ENCODE measurements at places on chromosomes 3 and 15.
A peak's percentile ranks its signal among the peaks of the same experiment; 100 is the strongest.

GRCh38 chr15:63371297-63371918, 10.2 kb downstream of the CA12 start:
- DNase-seq = no peak

DNA sequence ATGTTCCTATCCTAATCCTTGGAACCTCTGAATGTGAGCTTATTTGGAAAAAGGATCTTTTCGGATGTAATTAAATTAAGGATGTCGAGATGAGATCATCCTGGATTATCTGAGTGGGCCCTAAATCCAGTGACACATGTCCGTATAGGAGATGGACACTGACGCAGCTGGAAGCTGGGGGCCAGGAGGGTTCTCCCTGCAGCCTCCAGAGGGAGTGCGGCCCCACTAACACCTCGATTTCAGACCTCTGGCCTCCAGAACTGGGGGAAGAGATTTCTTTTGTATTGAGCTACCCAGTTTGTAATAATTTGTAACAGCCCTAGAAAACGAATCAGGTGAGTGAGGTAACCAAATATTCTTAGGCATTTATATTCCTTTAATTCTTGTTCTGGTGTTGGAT, 2.5 kb downstream of the DNAJB8 start:
- no peak for DNase-seq

DNA sequence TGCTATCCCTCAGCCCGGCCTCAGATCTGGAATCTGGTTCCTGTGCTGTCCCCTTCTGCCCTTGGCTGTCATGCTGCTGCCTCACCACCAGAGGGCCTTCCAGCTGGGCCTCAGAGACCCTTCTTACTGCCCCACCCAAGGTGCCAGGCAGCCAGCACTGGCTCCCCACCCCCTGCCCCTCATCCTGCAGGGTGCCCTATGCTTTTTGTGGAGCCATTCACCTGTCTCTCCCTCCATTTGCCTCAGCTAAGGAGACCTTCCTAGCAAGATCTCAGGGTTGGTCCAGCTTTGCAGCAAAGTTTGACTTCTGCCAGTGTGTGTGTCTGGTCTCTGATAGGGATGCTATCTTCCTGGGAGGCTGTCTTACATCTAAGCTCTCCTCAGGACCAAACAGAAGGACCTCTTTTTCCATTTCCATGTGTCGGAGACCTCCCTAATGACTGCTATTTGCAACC, 1.9 kb upstream of the VWA5B2 start:
- peak; percentile 33 for DNase-seq

DNA sequence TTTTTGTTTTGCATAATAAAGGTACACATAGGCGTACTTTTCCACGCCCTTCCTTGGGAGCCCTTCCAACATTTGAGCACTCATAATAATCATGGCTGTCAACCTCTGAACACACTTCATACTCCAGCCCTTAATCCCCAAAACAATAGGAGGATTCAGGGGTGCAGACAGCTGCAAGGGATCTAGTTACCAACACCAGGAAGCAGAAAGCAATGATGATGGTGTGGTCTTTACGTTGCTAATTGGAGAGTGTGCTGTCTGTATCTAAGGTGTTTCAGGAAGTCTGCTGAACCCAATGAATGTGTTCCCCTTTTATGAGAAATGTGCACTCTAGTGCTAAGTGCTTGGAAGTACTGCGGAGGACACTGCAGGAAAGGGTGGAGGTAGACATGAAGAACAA, 60.3 kb upstream of the PDZRN3 start:
- DNase-seq = no peak

DNA sequence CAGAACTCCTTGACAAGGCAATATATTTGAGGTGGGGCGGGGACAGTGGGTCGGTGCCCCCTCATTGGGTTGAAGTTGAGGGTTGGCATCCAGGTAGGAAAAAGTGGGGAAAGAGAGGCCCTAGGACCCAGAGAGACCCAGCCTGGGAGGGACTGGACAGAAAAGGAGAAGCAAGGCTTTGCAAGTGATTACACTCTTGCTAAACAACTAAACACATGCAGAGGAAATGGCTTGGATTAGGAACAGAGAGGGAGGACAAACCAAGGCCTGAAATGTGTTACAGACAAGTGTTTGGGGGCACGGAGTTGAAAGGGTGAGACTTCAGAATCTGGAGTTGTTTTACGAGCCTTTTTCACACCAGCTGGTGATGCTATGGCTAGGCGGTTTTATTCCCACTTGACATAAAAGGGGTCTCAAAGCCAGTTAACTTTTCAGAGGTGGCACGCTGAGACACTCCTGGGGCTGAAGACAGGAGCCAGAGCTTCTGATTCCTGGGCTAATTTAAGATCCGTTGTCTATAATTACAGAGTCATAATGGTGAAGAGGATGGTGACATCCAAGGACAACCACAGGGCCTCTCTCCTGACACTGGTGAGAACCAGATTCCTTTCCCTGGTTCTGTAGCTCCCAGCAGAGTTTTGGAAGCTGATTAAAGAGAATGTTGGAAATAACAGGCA, 7.7 kb upstream of the KCTD6 start:
- DNase-seq = no peak

GRCh38 chr3:58528629-58529028, 8.4 kb downstream of the ACOX2 start:
- DNase-seq = no peak

DNA sequence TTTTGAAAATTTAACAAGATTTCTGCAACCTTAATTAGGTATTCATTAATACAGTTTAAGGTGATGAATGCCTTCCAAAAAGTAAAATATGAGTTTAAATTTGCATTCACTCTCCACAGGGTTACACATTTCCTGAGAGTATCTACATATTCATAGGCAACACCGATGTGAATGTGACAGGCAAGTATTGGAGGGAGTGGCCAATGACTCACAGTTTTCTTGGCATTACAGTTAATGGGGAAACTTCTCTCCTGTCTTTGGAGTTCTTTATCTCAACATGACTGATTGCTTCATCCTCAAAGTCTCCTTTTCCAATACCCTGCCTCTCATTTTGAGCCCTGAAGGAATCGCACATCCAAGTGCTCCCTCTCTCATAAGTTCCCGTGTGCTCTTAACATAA, 181.9 kb upstream of the CHL1 start:
- no peak for DNase-seq

DNA sequence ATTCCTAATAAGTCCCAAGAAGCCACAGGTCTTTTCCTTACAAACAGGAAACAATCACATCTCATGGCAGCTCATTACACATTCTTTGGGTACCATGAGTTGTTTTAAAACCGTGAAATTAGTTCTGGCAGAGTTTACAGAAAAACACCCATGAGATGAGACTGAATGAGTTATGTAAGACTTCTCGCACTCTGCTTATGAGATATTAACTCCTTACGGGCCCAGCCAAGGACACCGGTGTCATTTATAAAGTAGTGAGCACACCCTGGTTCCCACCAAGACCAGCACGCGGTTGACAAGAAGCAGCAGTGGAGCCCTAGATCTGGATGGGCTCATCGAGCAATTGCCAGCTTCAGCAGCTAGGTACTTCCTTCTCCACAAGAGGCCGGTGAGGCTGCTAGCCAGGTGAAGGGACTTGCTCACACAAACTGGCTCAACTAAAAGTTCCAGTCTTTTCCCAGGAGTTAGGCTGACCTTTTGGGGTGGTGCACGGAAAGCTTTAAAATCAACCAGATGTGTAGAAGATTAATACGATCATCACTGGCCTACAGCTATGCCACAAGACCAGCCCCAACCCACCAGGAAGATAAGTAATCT, 318.6 kb upstream of the ICE2 start:
- no peak for DNase-seq

DNA sequence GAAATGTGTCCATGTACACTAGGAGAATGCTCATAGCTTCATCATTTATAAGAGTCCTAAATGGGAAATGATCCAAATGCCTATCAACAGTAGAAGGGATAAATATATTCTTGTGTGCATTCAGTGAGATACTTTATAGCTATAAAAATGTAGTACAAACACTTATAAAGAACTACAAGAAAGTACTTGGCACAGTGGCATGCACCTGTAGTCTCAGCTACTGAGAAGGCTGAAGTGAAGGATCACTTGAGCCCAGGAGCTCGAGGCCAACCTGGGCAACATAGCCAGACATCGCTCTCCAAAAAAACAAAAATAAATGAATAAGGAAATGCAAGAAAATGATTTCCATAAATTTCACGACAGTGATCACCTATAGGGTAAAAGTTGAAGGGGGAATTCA, 3.6 kb upstream of the FBXL2 start:
- no peak for DNase-seq

DNA sequence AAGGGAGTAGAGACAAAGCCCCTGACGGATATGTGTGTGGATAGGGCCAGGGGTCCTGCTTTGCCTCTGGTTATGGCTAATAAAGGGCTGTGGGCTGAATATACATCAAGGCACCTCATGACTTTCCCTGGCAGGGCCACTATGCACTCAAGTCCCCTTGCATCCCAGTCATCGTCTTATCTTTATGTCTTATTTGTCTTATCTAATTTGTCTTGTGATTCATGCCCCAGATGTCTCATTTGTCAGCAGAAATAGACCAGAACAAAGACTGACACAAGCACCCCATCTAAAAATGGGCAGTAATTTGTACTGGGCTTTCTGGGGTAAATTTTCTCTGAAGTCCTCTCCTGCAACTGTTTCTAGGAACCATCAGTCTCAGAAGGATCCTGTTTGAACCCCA, 68.6 kb downstream of the ITGA11 start:
- DNase-seq = no peak

GRCh38 chr15:48085591-48085930, 35.2 kb upstream of the SLC24A5 start:
- DNase-seq = no peak

DNA sequence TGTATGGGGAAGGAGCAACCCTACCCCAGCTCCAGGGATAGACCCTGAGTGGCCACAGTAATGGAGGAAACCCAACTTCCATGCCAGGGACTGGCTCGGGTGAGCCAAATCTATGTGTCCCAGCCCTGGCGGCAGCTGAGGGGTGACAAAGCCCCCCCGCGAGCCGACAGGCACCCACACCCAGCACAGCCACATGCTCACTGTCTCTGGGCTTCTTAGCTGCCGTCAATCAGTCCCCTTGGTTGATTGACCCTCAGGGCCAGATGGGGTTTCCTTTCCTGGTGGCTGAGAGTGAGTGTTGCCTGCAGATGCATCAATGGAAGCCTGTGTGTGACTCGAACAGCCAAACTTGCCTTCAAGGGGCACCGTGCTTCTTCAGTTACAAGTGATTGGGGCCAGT, 2.1 kb upstream of the OCA2 start:
- no peak for DNase-seq

- no peak for DNase-seq
Observed at GRCh38 chr3:101588616-101589015, 14.6 kb downstream of the PCNP start.

GRCh38 chr3:157582637-157582973, 79.4 kb upstream of the VEPH1 start:
- no peak for DNase-seq

GRCh38 chr3:124131158-124131557, 139.2 kb upstream of the ROPN1 start:
- DNase-seq = no peak

GRCh38 chr3:43223670-43224364, 62.5 kb upstream of the SNRK start:
- no peak for DNase-seq

GRCh38 chr3:138939561-138940241, 7.2 kb downstream of the FOXL2 start:
- no peak for DNase-seq

- DNase-seq = peak; percentile 68
Observed at GRCh38 chr3:50274371-50275104, 4.3 kb upstream of the LSMEM2 start.

GRCh38 chr15:51935466-51936104, 36.0 kb downstream of the LEO1 start:
- DNase-seq = no peak

- no peak for DNase-seq
Observed at GRCh38 chr15:47246317-47246716, 471.0 kb upstream of the SEMA6D start.

GRCh38 chr15:33846142-33846541, 122.2 kb upstream of the CHRM5 start:
- DNase-seq = no peak

- DNase-seq = no peak
Observed at GRCh38 chr15:58479941-58480340, 48.1 kb downstream of the LIPC start.

- DNase-seq = no peak
Observed at GRCh38 chr3:51522273-51522962, 16.1 kb upstream of the RAD54L2 start.

DNA sequence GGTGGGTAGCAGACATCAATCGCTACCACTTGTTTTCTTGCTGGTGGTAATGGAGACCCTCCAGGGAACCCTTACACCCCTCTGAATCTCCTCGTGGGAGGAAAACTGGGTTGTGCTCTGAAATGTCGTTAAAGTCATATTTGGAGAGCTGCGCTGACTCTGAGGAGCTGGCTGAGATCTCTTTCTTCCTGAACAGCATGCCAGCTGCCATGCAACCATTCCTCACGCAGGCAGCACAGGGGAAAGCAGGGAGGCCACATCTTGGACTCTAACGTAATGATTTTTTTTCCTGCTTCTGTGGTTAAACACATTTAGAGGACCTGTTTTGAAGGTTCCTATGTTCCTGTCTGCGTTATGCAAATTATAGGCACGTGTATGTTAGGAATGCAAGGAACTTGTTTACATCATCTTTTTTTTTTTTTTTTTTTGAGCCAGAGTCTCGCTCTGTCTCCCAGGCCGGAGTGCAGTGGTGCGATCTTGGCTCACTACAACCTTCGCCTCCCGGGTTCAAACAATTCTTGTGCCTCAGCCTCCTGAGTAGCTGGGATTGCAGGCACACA, 156.7 kb downstream of the TJP1 start:
- DNase-seq = no peak

- DNase-seq = no peak
Observed at GRCh38 chr3:127518456-127519081, 72.0 kb downstream of the TPRA1 start.

GRCh38 chr3:32113566-32113965, 7.1 kb downstream of the GPD1L start:
- no peak for DNase-seq

DNA sequence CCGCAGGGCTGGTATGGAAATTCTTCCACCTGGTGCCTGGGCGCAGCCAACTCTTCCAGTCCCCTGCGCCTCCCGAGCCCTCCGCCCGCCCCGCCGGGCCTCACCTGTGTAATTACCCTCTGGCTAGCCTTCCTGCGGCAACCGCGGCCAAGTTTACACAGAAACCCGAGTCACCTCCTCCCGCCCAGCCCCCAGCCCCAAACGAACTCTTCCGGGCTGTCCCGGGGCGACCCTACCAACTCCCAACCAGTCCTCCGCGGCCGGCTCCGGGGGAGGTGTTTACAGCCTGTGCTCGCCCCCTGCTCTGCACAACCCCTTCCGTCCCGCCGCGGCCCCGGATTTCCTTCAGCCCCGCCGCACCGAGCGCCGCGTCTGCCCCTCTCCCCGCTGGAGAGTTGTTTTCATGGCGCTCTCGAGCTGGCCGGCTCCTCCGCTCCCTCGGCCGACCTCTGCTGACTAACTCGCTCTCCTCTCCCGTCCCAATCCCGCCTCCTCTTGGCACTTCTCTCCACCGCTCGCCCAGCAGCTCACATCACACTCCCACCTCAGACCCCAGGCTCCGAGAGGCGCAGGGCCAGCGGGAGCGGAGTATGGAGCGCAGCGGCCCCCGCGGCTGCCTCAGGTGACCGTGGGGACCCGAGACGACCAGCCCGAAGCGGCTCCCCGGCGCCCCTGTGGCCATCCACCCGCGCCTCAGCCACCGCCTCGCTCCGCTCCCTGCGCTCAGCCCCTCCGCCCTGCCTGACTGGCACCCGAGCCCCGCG, 538 bp downstream of the ATOSA start:
- peak; percentile 28 for DNase-seq

- DNase-seq = no peak
Observed at GRCh38 chr3:99637016-99637367, 1.4 kb upstream of the COL8A1 start.

GRCh38 chr15:90358124-90359033, 6.3 kb downstream of the ZNF774 start:
- no peak for DNase-seq

- DNase-seq = no peak
Observed at GRCh38 chr3:181633556-181633955, 78.2 kb upstream of the SOX2 start.

Data from activated CD4-positive, alpha-beta T cell treated with anti-CD3 and anti-CD28 coated beads, Interleukin-2, amount 50 U/mL, for 24 hours (primary cell).